Fibroblast of upper back skin (primary cell): ENCODE measurements at places on chromosomes 16 and 17.

- DNase-seq = no peak
Observed at GRCh38 chr16:56876048-56876447, 11.0 kb downstream of the SLC12A3 start.

GRCh38 chr17:73203788-73204479, 11.1 kb downstream of the COG1 start:
- no peak for DNase-seq

GRCh38 chr17:63785556-63785955, 11.6 kb downstream of the DDX42 start:
- peak; percentile 46 for DNase-seq

DNA sequence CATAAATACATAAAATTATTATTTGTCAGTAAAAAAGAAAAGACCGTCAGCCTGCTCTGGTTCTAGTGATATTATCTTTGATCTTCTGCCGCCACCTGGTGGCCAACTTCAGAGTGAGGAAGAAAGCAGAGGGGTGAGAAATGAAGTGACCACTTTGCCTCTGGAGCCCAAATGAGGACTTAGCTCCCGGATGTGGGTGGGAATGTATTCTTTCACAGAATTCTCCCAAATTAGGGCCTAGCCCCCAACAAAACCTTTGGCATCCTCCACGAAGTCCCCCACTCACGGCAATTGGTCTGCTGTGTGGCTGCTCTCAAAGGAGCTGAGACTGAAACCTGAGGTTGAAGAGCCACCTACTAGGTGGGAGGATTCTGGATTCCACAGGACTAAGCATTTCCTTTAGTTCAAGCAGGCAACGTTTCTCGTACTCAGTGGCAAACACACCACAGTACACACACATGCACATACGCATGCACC, 4.9 kb upstream of the ZNF267 start:
- peak; percentile 72 for DNase-seq

DNA sequence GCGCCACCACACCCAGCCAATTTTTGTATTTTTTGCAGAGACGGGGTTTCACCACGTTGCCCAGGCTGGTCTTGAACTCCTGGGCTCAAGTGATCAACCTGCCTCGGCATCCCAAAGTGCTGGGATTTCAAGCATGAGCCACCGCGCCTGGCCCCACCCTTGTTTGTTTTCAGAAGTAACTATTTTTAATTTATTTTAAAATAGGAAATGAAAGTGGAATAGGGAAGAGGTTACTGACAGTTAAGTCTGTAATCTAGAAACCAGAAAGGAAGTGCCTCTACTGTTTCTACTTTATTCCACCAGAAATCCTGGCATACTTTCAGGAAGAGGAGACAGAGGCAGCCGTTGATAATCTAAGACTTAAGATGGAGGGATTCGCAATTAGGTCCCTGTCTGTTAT, 225.6 kb downstream of the TANC2 start:
- DNase-seq = no peak

GRCh38 chr17:81828656-81829055, 4.4 kb downstream of the MCRIP1 start:
- DNase-seq = no peak

GRCh38 chr17:18160128-18160856, 23.3 kb upstream of the ALKBH5 start:
- no peak for DNase-seq

DNA sequence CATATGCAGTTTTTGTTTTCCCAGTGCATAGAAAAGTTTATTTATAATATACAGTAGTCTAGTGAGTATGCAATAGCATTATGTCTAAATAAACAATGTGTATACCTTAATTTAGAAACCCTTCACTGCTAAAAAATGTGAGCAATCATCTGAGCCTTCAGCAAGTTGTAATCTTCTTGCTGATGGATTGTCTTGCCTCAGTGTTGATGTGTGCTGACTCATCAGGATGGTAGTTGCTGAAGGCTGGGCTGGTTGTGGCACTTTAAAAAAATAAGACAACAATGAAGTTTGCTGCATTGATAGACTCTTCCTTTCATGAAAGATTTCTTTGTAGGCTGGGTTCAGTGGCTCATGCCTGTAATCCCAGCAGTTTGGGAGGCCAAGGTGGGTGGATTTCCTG, 13.9 kb upstream of the CAPNS2 start:
- peak; percentile 90 for DNase-seq

GRCh38 chr17:16906680-16907079, 65.2 kb downstream of the TNFRSF13B start:
- peak; percentile 76 for DNase-seq

GRCh38 chr17:28527181-28527681, 21.1 kb downstream of the FOXN1 start:
- DNase-seq = no peak
